ENCODE measurements at places on chromosomes 13 and 19.

DNA sequence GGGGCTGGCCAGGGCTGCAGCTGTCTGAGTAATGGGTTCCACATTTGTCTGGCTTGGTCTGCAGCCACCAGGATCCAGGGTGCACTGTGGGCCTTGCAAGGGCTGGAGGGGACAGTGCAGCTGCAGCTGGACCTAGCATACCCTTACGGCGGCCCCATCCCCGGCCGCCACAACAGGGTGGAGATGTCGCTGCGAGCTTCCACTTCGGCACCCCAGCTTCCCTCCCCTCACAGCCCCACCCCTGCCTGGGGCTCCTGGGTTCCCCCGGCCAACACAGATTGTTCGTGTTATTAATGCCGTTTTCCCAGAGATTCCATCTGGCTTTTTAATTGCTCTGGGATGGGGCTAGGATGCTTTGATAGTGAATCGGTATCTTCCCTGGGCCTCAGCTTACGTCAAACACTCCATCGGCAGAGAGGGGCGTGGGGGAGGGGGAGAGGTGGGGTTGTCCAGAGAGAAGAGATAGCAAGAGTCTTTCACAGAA lies 5.8 kb downstream of the CEBPA start:
- DNase-seq, result peak; percentile 66

GRCh38 chr13:74187564-74187963 lies 53.4 kb upstream of the KLF12 start:
- DNase-seq, result no peak

- DNase-seq, result no peak
These were observed 13.8 kb downstream of the CEACAM1 start for GRCh38 chr19:42514449-42514848.

- no peak for DNase-seq
These were observed 264.4 kb downstream of the UQCRFS1 start for GRCh38 chr19:28948566-28948965.
